DMS79 treated with DMSO at 0.1 percent for 48 hours (cell line): ENCODE measurements at places on chromosomes 7 and 10.

DNA sequence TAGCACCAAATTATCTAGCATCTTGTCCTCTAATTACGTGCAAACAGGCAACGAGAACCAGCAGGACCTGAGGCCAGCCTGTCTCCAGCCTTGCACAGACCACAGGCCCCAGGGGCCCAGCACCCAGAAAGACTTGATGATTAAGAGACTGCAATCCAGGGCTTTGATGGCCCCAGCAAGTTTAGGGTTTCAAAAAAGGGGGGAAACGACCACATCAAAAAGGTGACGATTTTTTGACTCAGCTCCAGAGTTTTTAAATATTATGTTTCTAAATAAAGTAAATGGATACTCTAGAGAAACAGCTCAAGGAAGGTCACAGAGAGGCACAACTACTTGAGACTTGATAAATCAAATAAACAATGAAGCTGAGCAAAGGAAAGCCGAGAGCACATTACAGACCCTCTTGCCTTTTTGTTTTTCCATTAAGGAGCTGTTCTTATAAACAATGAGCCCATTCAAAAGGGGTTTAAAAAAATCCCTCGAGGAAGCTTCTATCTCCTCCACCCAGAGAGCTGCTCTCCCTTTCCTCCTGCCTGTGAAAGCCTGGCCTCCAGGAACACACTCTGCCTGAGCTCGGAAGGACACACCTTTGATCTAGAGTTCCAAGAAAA, 44.1 kb downstream of the GLI3 start:
- no peak for DNase-seq

DNA sequence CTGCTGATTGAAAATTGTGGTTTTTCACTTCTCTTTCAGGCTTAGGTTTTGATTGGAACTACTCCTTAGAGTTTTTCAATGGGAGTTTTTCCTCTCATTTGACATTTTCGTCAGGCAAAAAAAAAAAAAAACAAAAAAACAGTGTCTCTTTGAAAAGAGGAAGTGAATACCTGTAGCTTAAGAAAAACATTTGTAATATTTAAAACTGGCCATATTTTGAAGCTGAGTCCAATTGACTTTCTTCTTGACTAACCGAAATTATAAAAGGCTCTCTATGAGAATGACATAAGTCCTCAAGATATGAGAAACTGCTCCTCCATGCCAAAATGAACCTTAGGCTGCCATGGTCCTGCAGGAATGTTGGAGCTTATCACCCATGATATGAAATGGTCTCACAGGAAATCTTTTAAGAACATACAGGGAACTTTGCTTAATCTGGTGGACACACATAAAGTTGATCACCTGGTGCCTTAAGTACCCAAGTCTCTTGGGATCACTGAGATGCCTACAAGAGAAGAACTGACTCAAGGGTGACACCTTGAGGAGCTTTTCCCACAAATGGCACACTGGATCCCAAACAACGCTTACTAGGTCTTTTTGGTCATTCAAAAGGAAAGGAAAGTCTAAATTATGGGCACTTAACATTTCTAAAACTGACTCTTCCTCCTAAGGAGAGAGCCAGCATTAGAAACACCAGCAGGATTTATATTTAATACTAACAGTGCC, 263.4 kb downstream of the CDC14C start:
- no peak for DNase-seq

DNA sequence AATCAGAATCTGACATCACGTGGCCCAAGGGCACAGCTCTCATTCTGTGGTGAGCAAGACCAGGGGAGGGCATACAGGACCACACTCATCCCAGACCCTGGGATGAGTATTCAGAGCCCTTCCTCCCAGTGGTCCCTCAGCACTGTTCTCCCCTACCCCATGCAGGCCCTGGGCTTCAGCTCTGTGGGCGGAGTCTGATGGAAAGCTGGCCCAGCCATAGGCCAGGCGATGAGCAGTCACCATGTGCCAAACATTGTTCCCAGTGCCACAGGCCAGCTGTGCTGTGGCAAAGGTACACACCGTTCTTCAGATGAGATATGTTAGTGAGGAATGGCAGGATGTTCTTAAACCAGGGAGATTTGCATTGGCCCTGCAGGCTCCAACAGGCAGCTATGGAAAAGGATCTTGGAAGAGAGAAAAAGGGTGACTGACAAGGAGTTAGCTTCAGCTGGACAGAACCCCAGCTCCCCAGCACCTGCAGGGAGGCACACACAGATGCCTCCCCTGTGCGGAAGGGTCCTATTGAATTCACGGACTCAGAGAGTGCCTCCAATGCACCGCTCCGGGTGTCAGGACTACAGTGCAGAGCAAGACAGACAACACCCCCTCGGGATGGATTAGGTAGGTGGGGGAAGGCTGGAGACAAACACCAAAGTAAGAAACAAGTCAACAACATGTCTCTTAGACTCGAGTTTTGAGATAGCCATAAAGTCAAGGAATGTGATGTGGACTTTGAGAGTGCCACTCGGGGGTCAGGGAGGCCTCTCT, 596.0 kb upstream of the MGMT start:
- no peak for DNase-seq

GRCh38 chr10:76899490-76899889, 738.1 kb downstream of the KCNMA1 start:
- no peak for DNase-seq

GRCh38 chr10:93235686-93236085, 162.0 kb downstream of the CYP26A1 start:
- DNase-seq = no peak
